Stimulated activated CD4-positive, alpha-beta T cell treated with anti-CD3 and anti-CD28 coated beads, Interleukin-1b, Interleukin-23, amount 100 ng/mL, for 48 hours (primary cell): ENCODE measurements at places on chromosomes 4 and X.
A peak's percentile ranks its signal among the peaks of the same experiment; 100 is the strongest.

DNA sequence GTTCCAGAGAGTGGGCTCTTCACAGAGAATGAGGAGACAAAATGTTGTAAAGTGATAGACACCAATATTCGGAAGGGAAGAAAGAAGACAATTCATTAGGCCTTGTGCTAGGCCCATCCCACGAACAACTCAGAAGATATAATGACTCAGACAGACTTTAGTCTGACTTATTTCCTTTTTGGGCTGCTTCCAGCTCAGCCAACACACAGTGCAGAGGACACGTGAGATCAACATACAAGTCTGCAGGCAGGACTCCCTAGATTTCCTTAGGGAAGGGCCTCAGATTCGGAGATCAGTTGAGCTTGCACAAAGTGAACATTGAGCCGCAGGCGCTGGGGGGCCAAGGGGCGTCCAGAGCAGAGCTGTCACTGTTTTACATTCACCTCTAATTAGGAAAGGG is 290.7 kb upstream of the TENM3 start:
- no peak for DNase-seq

- no peak for DNase-seq
Observed at GRCh38 chrX:28177202-28177601, 196.0 kb upstream of the DCAF8L1 start.

DNA sequence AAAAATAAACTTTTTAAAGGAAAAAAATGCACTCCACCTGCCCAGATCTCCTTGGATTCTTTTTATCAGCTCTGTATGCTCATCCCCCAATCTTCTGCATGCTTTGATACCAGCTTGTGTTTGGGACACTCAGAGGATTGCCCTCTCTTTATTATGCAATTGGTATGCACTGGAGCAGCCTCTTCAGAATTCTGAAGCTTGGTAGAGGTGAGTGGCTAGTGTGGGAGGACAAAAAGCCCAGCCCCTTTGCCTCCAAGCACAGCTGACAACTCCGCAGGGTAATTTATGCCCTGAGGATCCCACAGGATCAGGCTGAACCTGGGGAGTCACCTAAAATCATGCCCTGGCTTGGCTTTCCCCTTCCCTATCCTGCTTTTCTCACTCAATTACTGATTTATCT is 16.7 kb downstream of the IL21 start:
- DNase-seq, result no peak

- DNase-seq, result no peak
Observed at GRCh38 chrX:2664502-2664901, 26.6 kb upstream of the CD99 start.

GRCh38 chr4:17884063-17884462 is 73.3 kb downstream of the NCAPG start:
- DNase-seq, result no peak

DNA sequence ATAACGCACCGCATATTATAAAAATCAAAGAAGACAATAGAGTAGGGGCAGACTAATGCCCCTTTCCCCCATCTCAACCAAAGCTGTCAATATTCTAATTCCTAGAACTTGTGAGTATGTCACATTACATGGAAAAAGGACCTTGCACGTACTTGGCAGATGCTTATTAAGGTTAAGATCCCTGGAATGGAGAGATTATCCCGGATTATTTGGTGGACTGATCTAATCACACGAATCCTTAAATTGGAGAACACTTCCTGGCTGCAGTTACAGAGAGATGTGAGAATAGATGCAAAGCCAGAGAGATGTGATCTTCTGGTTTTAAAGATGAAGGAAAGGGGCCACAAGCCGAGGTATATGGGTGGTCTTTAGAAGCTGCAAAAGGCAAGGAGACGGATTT is 548.7 kb downstream of the SPRY1 start:
- DNase-seq, result no peak

DNA sequence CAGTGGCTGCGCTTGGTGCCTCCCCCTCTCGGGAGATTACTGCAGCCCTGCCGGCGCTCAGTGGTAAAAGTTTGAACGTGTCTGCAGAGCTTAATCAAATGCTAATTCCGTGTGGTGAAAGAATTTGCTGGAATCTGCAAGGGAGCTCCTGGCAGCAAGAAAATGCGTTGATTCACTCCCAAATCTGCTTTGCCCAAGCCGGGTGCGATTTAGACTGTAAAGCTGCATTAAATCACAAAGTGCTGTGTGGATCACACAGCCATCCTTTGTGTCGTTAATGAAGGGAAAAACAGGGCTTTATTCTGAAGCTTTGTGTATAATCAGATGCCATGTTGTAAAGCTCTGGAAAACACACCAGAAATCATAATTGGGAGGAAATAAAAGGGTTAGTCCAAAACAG is 444.1 kb downstream of the BCOR start:
- no peak for DNase-seq

DNA sequence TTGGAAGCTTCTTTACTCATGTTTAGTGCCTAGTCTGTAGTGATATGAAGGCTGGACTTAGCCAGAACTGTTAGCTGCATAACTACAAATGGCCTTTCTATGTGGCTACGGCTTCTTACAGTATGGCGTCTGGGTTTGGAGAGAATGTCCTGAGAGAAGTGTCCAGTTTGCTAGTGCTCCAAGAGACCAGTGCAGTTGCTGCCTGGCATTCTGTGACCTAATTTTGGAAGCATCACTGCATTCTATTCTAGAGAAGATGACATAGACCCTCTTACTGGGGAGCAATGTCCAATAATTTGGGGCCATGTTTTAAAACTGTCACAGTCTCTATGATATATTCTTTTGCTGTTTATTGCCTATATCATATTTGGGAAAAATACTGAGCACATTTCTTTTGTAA is 74.2 kb downstream of the STAG2 start:
- no peak for DNase-seq

DNA sequence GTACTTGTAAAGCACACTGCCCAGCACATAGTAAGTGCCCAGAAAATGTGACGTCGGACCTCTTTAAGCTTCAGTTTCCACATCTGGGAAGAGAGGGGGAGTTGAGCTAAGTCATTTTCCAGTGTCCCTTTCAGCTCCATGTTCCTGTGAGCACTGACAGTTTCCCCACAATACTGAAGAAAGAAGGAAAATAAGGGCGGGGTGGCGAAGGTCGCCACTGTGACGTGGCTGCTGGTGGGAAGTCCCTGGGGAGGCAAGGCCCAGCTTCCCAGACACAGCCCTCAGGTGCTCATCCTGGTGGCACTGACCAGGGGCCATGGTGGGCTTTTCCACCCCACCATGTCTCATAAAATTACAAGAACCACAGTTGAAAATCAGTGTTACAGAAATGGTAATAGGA is 121.8 kb downstream of the PTTG2 start:
- DNase-seq, result no peak

DNA sequence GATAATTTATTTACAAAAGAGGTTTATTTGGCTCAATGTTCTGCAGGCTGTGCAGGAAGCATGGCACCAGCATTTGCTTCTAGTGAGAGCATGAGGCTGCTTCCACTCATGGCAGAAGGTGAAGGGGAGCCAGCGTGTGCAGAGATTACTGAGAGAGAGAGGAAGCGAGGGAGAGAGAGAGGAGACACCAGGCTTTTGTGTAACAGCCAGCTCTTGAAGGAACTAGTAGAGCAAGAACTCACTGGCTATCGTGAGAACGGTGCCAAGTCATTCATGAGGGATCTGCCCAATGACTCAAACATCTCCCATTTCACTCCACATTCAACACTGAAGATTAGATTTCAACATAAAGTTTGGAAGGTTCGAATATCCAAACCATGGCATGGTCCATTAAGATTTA is 12.7 kb downstream of the GUCY1A1 start:
- DNase-seq, result no peak

GRCh38 chr4:13212936-13213335 is 271.2 kb downstream of the RAB28 start:
- no peak for DNase-seq

DNA sequence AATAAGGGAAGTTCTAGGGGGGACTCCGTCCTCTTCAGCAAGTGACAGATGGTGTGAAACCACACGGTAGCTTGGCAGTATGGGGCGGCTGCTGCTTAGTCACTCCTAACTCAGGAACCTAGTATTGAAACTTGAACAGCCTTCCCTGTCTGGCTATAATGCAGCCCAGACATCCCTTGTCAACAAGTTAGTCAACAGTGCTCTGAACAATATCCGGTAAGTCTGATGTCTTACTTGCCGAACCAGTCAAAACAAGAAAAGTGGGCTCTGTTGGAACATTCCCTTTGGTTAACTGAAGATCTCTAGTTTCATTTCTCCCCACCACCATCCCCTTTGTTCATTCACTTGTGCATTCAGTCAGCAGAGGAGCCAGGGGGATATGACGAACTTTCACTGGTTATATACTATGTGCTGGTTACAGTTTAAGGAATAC is 18.7 kb upstream of the CXCL13 start:
- peak; percentile 84 for DNase-seq

GRCh38 chrX:131840799-131841495 is 182.2 kb upstream of the STK26 start:
- DNase-seq, result no peak

DNA sequence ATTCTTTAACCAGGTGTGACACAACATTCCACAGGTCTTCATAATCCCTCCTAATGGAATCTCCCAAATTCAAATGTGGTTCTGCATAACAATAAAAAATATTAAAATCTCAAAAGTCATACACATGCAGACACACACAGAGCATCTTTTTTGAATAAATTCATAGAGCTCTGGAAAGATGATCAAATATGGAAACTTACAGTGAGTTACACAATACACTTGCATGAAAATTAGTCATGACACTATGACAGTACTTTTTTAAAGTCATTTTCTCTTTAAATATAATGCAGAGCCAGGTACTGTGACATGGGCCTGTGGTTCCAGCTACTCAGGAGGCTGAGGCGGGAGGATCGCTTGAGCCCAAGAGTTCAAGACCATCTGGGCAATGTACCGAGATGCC is 38.9 kb downstream of the DDX60L start:
- no peak for DNase-seq

DNA sequence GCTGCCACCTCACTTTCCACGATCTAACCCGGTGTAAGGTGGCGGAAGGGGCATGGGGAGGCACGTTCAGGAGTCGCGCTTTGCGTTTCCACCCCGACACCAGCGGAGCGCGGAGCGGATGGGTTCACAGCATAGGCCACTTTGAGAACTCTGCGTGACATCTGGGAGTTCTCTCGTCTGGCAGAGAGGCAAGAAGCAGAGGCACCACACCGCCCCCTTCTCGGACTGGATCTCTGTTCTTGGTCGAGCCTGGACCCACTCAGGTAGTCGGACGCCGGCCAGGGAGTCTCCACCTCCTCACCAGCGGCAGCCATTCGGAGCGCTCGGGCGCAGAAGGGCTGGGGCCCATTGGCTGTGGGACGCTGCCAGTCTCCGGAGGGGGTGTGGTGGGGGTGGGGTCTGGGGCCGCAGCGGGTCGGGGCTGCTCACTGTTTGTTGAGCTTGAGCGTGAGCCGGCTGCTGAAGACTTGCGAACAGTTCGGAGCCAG is at the start of gene DACH2:
Gene DACH2 (plus strand): TSS at position 428 of the 488 bp plus-strand sequence.
- peak; percentile 53 for DNase-seq

GRCh38 chr4:25424539-25425228 is 47.6 kb downstream of the ANAPC4 start:
- DNase-seq, result no peak

GRCh38 chr4:127686658-127687057 is 43.5 kb upstream of the SLC25A31 start:
- no peak for DNase-seq

GRCh38 chr4:1360423-1361283 is 13.6 kb downstream of the UVSSA start:
- no peak for DNase-seq

GRCh38 chrX:97332963-97333362 is 449.3 kb downstream of the RPA4 start:
- no peak for DNase-seq

- no peak for DNase-seq
Observed at GRCh38 chr4:56828784-56829535, 7.5 kb upstream of the SPINK2 start.

GRCh38 chr4:16250661-16251365 is 24.5 kb upstream of the TAPT1 start:
- no peak for DNase-seq

GRCh38 chr4:146243141-146243882 is 29.0 kb downstream of the REELD1 start:
- peak; percentile 81 for DNase-seq

- DNase-seq, result no peak
Observed at GRCh38 chrX:134679644-134680043, 21.4 kb upstream of the PLAC1 start.

- DNase-seq, result no peak
Observed at GRCh38 chr4:113008716-113009115, 40.7 kb upstream of the ANK2 start.

DNA sequence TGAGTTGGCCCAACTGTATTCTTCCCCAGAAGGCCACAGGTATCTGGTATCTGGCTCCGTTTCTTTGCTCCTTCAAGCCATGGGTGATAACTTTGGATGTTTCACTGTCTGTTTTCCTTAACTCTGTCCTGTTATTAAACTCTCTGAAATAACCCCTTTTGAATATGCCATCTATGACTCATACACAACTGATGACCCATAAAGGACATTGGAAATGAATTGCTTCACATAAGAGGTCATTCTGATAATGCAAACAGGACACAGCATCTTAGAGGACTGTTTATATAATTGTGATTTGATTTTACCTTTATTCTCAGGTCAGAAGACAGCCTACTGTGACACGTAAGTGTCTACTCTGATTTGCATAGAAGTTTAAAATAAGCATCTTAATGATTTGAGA is 227.7 kb downstream of the VEGFC start:
- DNase-seq, result no peak

GRCh38 chr4:102501447-102501696 is 213 bp downstream of the NFKB1 start:
- no peak for DNase-seq

DNA sequence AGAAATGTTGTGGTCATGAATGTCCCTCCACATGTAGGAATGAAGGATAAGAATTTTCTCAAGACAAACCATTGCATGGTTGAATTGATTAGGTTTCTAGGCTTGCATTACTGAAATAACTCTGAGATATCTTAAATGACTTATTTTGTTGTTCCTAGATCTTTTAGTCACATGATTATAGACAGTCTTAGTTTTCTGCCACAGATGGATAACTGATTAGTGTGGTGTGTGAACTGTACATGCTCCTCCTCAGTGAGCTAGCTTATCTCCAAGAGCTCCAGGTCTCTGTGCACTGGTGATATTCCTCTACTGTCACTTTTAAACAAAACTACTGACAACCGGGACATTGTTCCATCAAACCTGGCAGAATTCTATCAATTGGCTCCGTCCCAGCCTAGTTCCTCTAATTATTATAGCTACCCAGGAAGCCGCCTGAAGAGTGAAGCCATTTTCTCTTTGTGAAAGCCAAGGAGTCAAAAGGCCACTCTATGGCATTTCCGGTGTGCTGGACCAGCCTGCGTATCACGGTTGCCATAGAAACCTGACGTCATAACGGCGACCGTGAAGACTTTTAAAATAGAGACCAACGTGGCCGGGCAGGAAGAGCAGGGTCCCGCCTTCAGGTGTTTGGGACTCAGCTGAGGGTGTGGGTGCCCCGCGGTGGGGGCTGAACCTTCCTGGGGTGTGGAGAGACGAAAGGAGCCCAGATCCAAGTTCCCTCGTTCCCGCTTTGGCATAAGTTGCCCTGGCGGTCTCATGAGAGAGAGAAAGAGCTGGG is 28.1 kb downstream of the BEX3 start:
- DNase-seq, result peak; percentile 70
